ENCODE measurements at places on chromosomes 12 and 14. TPM values are rescaled to one million over a fixed set of nuclear protein-coding genes. Genes with fewer than 3 reads are reported as not detected.

MANSC4 gene
- not detected for total RNA-seq

GARIN6 gene
- not detected for total RNA-seq

CLEC9A gene
- total RNA-seq = not detected

DNA sequence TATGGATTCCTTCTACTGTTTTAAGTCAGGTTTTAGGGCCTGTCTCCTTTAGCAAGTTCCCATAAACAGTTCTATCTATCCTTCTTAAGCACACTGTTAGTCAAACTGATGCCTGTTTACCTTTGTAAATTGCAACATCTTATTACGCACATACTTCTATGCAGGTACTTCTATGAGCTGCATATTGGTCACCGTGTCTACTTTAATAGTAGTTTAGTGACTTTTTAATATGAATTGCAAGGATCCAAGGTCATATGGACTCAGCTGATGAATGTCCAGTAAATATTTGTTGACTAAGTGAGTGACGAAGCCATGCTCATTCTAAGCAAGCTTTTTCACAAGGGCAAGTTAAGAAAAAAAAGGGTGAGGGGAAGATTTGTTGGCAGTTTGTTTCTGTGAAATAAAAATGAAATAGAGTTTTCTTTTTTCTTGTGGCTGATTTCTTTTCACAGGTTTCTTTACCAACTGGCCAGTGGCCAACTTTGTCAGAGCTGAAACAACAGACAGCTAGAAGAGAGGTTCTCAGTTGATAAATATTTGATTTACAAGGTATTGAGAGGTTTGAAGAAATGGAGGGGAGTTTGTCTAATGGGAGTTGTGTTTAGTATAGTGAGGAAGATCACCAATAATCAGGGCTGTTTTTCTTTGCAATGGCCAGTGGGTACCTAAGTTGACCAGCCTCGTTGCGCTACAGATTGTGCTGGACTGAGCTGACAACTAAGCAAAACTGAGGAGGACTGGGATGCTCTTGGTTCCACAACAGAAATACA is 141.1 kb downstream of the SLC15A5 start:
- no peak for DNase-seq

- DNase-seq = no peak
Observed at GRCh38 chr14:61281948-61282275, 774 bp upstream of the TMEM30B start.

DNA sequence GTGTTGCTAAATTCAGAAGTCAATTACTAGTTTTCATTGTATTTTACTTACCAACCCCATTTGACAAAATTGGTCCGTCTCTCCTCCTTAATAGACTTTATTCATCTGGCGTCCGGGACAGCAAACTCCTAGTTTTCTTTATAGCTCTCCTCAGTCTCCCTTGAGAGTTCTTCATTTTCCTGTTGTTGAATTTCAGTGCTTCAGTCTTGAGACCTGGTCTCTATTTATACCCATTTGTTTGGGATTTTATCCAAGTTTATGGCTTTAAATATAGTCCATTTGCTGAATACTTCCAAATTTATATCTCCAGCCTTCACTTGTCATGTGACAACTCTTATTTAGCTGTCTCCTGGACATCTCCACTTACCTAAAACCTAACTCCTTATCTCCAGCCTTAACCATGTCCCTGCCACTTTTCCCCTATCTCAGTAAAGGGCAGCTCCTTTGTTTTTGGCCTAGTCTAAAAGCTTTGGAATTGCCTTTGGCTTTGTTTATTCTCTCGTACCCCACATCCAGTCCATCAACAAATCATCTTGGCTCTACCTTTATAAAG is 23.5 kb downstream of the KTN1 start:
- DNase-seq = no peak

- no peak for DNase-seq
Observed at GRCh38 chr12:180445-180844, 33.5 kb downstream of the SLC6A12 start.

DNA sequence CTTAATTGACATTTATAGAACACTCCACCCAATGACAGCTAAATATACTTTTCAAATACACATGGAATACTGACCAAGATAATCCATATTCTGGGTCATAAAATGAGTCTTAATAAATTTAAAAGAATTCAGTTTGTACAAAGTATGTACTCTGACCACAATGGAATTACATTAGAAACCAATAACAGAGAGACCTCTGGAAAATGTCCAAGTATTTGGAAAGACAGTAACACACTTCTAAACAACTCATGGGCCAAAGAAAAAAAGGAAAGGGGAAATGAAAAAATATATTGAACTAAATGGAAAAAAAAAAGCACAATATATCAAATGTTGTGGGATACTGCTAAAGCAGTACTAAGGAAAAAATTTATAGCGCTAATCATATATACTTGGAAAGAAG is 52.0 kb downstream of the CRACR2A start:
- DNase-seq = no peak
